ENCODE measurements at places on chromosomes 16 and 17.

DNA sequence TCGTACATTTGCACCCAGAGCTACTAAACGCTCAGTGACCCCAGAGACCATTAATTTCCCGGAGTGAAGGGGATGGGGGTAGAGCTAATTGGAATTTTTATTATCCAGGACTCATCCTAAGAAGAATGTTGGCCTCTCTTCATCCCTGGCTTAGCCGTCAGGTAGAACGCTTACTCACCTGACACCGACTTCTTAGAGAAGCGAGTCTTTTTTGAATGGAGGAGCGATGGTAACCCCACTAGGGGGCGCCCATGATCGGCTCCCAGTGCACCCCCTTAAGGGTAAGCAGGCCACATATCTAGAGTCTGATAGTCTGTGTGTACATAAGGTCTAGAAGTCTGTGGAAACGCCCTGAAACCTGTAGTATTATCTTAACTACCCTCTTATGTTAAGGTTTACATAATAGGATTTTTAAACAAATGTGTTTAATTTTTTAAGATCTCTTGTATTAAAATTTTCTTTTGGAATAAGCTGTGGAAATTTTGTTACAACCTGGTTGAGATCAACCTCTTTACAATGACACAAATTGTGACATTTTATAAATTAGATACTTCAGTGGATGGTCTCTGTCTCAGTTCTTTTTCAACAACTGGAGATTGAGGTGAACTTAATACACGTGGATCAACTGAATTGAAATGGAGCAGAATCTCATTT lies 229.8 kb downstream of the CPPED1 start:
- DNase-seq = peak; percentile 61

DNA sequence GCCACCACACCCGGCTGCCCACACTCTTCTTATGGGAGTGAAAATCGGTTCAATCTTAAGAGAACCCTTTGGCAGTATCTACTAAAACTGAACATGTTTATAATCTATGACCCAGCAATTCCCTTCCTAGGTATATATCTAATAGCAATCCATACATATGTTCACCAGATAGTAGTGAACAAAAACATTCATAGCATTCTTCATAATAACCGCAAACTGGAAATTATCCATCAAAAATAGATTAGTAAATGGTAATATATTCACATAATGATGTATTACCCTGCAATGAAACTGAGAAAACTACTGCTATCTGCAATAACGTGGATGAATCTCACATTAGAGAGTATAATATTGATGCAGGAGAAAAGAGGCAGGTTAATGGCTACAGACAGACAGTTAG lies 23.1 kb downstream of the COPRS start:
- no peak for DNase-seq

- no peak for DNase-seq
Observed at GRCh38 chr17:63498626-63499195, 21.9 kb downstream of the ACE start.

DNA sequence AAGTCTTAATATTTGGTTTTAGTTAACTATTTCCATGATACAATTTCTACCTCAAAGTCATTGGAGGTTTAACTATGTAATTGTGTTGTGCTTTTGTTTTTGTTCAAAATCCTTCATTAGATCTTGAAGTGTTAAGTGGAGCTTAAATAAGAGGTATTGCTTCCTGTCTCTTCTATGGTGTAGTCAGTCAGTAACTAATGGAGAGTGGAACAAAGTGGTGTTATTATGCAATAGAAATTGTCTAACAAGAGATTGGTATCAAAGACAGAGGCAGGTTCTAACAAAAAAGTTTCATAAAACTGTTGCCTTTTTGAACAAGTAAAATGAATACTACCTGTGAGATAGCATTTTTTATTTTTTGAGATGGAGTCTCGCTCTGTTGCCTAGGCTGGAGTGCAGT lies 45.2 kb downstream of the GRB7 start:
- no peak for DNase-seq

DNA sequence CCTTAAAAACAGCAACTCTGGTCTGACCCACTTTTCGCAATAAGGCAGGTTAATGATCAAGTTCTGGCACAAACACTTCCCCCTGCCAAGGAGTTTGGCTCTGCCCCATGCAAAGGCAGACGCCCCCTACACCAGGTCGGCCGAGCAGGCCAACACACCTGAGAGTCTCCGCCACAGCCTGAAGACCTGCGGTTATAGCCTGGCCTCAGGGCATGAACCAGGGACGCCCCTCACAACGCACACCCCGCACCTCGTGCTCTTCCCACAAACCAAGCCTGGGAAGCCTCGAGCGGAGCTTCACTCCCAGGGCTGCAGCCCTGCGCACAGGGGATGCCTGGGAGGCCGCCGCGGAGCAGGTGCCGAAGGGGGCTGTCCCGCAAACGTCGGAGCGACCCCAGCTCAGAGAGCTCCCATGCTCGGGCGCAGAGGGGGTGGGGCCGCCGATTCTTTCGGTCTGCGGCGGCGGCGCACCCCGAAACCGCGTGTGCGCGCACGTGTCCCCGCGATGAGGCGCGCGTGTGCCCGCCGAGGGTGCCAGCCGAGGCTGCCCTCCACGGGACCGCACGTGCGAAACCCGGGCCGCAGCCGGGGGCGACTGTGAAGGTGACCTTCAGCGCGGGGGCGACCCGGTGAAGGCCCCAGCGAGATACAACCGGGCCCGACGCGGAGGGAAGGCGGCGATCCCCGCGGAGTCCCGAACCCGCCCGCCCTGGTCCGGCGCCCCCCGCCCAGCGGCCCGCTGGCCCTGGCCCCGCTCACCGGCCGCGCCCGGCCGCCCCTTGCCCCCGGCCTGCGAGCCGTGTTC lies 559 bp downstream of the CLUH start:
- peak; percentile 76 for DNase-seq

GRCh38 chr16:76943921-76944320 lies 247.1 kb upstream of the MON1B start:
- DNase-seq = no peak
